RCC 7860 (cell line): ENCODE measurements at places on chromosomes 5 and 9.

- DNase-seq: no peak
Observed at GRCh38 chr5:89904442-89904841, 505.1 kb downstream of the CETN3 start.

DNA sequence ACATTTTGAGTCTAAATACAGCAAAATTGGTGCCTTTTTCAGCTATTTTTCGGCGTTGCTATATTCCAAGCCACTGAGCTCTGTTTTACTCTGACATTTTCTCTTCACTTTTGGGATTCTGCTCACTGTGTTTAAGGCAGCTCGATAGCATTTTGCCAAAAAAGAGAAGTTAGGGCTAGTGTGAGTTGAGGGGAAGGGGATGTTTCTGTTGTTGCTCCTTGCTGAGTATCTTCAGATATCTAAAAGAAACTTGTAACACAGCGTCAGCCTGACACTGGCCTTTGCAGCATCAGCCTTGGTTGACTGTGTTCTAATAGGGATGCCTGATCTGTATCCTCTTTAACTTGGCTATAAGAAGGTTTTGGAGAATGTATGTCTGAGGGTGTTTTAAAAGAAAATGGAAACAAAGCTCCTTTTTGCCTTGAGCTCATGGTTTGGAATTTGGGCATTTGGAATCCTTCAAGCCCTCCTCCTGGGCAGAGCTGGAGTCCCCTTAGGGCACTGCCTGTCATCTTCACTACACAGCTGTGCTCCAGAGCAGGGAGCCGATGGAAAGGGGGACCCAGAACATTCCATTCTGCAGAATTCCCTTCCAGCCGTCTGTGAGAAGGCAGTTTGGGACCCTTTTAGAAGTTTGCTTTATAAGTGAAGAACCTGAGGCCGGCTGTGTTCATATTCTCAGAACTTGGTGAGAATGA is 63.0 kb downstream of the EXOSC2 start:
- DNase-seq: no peak

DNA sequence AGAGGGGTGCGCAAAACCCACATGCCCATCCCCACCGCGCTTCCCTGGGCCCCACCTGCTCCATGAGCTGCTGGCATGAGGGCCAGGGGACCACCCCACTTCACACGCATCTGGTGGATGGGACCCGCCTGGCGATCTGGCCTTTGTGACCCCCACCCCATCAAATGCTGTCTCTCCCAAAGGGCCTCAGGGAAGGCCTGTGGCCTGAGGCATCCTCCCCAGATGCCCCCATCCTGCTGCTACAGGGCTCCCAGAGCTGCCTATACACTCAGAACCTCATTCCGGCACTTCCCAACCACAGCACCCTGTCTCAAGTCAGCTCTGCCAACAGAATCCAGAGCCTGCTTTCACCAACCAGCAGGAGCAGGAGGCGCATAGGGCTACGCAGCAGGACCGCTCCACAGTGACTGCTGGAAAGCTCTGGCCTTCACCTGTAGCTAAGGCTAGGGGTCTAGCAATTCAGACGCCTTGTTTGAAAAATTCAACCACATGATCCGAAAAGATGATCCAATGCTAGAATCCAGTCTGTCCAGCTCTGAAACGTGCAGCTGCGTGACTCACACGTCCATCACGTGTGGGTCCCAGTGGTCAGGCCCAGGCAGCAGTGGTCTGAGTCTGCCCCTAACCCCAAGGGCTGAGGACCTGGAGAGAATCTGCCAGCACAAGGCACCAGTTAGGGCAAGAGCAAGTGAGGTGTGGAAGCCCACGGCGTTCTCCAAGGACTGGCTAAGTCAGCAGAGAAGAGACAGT is 1.4 kb upstream of the SNAPC4 start:
- no peak for DNase-seq

DNA sequence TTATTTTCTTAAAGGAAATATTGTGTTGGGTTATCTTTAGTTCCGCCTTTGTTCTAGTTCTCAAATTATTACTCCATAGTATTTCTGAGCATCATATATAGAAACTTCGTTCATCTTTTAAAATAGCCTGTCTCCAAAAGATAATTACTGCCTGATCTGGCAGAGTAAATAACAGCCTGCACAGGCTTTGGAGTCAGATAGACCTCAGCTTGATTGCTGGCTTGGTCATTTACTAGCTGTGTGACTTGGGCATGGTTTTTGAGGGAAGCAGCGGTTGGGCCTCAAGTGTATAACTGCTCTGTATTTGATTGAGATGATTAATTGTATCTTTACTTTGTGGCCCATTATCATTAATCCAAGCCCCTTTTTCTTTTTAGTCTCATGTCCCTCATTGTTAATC is 50.1 kb downstream of the FBXO38 start:
- DNase-seq: no peak

DNA sequence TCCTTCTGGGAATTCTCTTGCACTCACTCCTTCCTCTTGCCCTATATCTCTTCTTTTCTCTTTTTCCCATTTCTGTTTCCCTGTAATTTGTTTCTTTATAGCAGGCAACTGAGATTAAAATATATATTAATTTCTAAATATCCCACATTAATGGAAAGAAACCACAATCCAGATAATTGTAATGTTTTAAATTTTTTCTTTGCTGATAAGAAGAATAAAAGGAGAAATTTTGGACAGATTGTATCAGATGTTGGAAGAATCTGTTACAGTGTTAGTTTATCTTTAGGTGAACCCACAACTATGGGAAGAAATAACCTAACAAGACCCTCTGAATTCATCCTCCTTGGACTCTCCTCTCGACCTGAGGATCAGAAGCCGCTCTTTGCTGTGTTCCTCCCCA is at the start of gene OR1L1:
TSS of gene OR1L1 (plus strand) at position 301 of the 400 bp plus-strand sequence. CDS start at position 301, 0 bp downstream.
- DNase-seq: no peak

DNA sequence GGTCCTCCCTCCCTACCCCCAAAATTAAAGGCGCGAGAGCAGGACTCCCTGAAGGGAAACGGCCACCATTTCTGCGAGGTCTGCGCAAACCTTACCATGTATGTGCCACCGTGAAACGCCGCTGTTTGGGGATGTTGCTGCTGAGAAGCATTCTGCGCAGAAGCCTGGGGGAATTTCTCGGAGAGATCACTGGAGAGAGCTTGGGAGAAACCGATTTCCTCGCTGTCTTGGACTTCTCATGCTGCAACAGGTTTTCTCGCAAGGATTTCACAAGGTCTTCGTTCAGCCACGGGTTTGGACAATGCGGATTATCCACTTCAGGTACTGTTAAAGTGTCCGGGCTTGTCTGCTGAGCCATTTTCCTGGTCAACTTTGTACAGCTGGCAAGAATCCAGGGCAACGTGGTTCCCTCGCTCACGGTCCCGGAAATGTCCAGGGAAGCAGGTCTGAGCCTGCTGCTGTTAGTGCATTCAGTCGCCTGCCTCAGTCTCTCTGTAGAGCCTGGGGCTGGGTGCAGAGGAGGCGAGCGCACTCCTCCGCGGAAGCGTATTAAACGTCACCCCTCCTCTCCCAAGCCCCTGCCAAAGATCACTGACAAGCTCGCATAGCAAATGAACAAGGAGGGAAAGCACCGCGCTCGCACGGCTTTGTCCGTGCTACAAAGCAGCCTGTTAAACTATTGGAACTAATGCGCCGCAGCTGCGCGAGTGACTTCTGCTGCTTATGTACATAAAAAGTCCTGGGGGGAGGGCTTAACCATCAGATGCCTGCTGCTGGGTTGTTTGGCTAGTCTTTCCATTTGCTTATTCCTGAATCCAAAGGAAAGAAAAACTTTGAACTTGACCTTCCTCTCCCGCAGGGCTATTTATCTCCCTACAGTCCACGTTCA is 125.1 kb downstream of the PDE4D start:
- peak; percentile 38 for DNase-seq

GRCh38 chr5:33105521-33105941 is 335.2 kb upstream of the TARS1 start:
- DNase-seq: no peak

DNA sequence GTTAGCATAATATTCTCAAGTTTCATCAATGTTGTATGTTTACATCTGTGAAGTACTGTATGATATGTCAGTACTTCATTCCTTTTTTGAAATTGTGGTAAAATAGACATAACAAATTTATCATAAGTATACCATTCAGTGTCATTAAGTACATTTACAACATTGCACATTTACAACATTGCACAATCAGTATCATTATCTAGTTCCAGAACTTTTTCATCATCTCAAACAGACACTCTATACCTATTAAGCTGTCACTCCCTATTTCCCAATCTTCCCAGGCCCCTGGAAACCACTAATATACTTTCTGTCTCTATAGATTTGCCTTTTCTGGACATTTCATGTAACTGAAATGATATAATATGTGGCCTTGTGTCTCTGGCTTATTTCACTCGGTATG is 75.1 kb upstream of the ATG10 start:
- no peak for DNase-seq

- no peak for DNase-seq
Observed at GRCh38 chr5:59245198-59245597, 648.3 kb downstream of the PDE4D start.

DNA sequence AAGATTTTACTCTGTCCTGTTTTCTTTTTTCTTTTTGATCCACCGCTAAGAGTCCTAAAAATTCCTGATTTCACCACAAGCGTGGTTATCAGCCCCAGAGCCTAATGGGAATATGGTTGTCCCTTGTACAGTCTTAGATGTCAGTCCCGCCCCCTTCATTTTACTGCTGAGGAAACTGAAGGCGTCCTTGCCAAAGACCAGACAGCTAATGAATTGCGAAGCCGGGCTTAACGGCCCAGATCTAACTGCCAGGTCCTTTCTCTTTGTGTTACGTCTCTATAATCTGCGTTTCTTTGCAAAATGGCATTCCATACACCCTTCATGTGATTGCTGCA is 497 bp downstream of the NSA2 start:
- no peak for DNase-seq

DNA sequence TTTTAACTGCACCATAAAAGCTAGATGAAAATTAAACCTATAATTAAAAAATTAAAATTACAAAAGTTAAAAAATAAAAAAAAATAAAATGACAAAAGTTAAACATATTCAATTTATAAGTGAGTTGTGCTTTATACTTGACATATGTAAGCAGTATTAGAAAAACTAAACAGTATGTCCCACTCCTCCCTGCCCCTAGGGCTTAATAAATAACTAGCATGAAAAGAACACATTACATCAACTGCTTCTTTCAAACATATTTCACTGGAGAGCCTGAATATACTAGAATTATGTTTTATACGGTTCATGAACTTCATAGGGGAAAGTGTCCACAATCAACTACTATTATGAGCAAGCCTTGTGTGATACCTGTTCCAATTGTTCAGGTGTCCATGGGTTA is 47.6 kb downstream of the ECPAS start:
- no peak for DNase-seq

DNA sequence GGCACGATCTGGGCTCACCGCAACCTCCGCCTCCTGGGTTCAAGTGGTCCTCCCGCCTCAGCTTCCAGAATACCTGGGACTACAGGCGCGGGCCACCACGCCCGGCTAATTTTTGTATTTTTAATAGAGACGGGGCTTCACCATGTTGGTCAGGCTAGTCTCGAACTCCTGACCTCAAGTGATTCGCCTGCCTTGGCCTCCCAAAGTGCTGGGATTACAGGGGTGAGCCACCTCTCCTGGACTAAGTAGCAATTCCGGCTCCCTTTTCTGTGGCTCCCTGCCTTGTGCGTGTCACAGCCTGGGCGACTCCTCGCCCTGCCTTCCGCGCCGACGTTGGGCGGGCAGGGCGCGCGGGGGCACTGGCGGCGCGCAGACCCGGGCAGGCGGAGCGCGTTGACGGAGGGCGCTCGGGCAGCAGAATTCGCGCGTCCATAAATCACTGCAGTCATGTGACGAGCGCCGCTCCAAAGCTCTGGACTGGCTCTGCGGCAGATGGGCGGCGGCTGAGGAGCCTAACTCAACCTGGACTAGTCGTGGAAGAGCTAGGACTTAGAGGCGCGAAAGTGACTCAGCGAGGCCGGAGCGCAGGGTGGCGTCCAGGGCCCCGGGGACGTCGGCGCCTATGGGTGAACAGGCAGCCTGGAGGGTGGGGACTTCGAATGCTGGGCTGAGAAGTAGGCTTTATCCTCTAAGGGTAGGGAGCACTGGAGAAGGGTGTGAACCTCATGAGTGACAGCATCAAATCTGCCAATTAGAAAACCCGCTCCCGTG is 1.4 kb upstream of the CIZ1 start:
- no peak for DNase-seq

DNA sequence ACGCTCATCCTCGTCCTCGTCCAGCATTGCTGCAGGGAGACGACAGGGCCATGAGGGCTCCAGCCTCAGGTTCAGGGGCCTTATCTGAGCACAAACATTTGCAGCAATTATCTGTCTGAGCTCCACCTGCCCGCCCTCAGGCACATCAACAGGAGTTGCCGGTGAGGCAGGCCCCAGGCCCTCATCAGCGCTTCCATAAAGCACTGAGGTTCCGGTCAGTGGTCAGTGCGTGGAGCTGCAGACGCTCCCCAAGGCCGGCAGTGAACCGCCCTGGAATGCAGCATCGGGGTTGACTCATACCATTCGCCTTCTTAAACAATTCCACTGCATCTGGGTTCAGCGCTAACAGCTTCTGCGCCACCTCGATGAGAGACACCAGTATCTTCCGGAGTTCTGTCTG is 15.2 kb downstream of the UBAC1 start:
- no peak for DNase-seq

- DNase-seq: peak; percentile 90
Observed at GRCh38 chr5:14039063-14039462, 94.6 kb upstream of the DNAH5 start.

DNA sequence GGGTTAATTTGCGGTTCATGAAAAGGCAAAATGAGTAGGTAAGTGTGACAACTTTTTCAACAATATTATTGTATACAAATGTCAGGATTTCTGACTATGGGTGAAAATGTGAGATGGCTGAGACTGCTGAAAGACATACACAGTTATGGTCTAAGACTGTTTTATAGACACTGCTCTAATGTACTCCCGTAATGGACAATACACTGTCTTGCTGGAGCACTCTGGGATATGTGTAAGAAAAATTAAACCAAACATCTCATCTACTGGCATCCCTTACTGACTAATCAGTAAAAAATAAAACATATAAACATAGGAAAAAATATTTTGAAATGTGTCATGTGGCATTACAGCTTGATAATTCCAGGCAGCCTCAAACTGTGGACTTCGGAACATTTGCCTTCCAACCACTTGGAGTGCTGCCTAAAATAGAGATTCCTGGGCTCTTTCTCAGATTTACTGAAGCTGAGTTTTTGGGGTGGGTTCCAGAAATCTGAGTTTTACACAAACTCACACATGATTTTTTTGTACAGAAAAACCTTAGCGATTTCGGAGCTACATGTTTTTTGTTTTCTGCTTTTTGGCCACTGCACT is 233.9 kb upstream of the TBCA start:
- DNase-seq: no peak
